Pericardium fibroblast (primary cell): ENCODE measurements at places on chromosomes 16 and 17. TPM values are rescaled to one million over a fixed set of nuclear protein-coding genes. Genes with fewer than 3 reads are reported as not detected.

The PRSS27 gene
- total RNA-seq: 0.23 and 3.6 TPM in 2 replicates

The EPN2 gene
- total RNA-seq: 18.4 and 21.0 TPM in 2 replicates

The CSH2 gene
- not detected in 2 replicates for total RNA-seq

The SPN gene
- not detected in 2 replicates for total RNA-seq

The SPATA22 gene
- 1.0 and 2.7 TPM in 2 replicates for total RNA-seq

The GDPD1 gene
- total RNA-seq: 0.12 and 0.34 TPM in 2 replicates

The MYH13 gene
- total RNA-seq: under 0.01 and 0.47 TPM in 2 replicates

The DDX52 gene
- total RNA-seq: 13.5 and 16.1 TPM in 2 replicates

The AXIN2 gene
- total RNA-seq: 5.0 and 14.2 TPM in 2 replicates

The LPO gene
- not detected in 2 replicates for total RNA-seq

The CETP gene
- total RNA-seq: not detected in 2 replicates

The MEIOB gene
- total RNA-seq: 0.34 TPM in 1 of 2 replicates, not detected in the other

The ABCC12 gene
- under 0.01 TPM in 1 of 2 replicates, not detected in the other for total RNA-seq

The SMURF2 gene
- total RNA-seq: 24.9 and 25.6 TPM in 2 replicates

The CDH3 gene
- 0.17 and 0.47 TPM in 2 replicates for total RNA-seq

The ZNF263 gene
- total RNA-seq: 38.0 and 49.0 TPM in 2 replicates

The SLFN12L gene
- not detected in 2 replicates for total RNA-seq

The ACSM2B gene
- total RNA-seq: not detected in 2 replicates

The ACSM2A gene
- not detected in 2 replicates for total RNA-seq

The KRT33B gene
- not detected in 2 replicates for total RNA-seq

The SLC12A3 gene
- total RNA-seq: not detected in 2 replicates

The NOXO1 gene
- total RNA-seq: 2.1 TPM in 1 of 2 replicates, not detected in the other

The MYH3 gene
- total RNA-seq: 1.3 and 31.8 TPM in 2 replicates

The SEZ6L2 gene
- total RNA-seq: 26.8 and 30.0 TPM in 2 replicates

The RANGRF gene
- total RNA-seq: 18.6 and 21.1 TPM in 2 replicates

The TPSG1 gene
- total RNA-seq: not detected in 2 replicates

The EPN3 gene
- total RNA-seq: 0.23 and 0.51 TPM in 2 replicates

The CLEC18B gene
- not detected in 2 replicates for total RNA-seq

The HCRT gene
- not detected in 2 replicates for total RNA-seq

The KRT32 gene
- not detected in 2 replicates for total RNA-seq

The ZPBP2 gene
- total RNA-seq: not detected in 2 replicates

The CBX4 gene
- total RNA-seq: 11.4 and 17.2 TPM in 2 replicates

The NTN1 gene
- total RNA-seq: 0.23 and 0.85 TPM in 2 replicates

The PTGES3L gene
- 0.12 TPM in 1 of 2 replicates, not detected in the other for total RNA-seq

The SLC5A10 gene
- total RNA-seq: not detected in 2 replicates
